ENCODE measurements at places on chromosomes 6 and 20.

- DNase-seq: no peak
These were observed 765 bp downstream of the IRAK1BP1 start for GRCh38 chr6:78868116-78868515.

GRCh38 chr6:111720931-111721496 lies 115.3 kb upstream of the TRAF3IP2 start:
- DNase-seq: no peak

DNA sequence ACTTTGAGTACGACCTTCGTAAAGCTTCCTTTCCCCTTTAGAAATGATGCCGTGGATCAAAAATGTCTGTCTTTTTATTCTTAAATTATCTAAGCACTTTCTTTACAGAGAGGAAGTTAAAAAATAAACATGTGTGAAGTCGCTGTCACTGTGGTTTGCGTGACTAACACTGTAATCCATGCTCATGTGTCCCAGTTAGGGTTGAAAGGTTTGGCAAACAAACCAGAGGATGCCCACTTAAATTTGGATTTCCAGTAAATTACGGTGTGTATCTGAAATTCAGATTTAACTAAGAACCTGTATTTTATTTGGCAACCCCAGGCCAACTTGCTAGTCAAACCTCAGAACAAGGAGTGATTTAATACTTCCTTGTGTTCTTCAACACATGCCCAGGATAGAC lies 21.1 kb downstream of the HLA-DRB1 start:
- no peak for DNase-seq

DNA sequence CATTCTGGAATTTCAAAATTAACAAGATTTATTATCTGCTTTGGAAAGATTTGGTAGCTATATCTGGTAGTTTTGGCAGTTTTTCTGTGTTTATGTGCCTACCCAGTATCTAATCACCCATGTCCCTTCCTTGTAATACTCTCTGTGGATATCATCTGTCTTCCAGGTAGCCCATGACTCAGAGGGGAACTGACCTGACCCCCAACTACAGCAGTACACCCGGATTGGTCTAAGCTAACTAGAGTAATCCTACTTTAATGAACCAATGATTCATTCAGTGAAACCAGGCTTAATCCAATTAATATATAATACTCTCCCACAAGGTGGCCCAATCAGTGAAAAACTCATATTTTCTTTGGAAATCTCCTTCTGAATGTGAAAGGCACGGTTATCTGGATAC lies 295.3 kb upstream of the SULF2 start:
- no peak for DNase-seq

DNA sequence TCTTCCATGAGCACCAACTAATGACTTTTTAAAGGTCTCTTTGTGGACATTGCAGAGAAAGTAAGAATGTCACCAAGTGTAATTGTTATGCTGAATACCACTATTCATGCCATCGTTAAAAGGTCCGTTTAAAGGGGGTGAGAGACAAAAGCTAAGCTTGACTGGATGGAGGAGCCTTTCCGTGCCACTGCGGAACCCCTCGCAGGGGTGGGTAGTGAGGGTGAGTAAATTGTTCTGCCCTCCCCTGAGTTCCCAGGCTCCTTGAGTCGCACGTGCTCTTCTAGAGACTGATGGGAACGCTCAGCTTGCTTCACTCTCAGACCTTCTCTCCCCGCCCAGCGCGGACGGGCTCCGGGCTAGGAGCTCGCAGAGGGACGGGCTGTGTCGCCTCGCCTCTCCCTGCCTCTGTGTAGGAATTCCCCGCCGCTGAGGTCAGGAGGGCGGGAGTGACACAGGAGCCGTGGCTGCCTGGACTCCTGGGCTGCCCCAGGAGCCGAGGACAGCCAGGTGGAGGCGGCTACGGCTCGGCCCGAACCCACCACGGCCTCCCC lies 314.8 kb upstream of the QKI start:
- peak; percentile 31 for DNase-seq

DNA sequence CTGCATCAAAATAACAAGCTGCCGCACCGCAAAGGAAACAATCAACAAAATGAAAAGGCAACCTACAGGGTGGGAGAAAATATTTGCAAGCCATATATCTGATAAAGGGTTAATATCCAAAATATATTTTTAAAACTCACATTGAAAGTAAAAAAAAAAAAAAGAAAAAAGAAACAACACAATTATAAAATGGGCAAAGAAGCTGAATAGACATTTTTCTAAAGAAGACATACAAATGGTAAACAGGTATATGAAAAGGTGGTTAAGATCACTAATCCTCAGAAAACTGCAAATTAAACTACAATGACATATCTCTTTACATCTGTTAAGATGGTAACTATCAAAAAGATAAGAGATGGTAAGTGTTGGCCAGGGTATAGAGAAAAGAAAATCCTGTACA lies 105.4 kb upstream of the LY86 start:
- DNase-seq: no peak

DNA sequence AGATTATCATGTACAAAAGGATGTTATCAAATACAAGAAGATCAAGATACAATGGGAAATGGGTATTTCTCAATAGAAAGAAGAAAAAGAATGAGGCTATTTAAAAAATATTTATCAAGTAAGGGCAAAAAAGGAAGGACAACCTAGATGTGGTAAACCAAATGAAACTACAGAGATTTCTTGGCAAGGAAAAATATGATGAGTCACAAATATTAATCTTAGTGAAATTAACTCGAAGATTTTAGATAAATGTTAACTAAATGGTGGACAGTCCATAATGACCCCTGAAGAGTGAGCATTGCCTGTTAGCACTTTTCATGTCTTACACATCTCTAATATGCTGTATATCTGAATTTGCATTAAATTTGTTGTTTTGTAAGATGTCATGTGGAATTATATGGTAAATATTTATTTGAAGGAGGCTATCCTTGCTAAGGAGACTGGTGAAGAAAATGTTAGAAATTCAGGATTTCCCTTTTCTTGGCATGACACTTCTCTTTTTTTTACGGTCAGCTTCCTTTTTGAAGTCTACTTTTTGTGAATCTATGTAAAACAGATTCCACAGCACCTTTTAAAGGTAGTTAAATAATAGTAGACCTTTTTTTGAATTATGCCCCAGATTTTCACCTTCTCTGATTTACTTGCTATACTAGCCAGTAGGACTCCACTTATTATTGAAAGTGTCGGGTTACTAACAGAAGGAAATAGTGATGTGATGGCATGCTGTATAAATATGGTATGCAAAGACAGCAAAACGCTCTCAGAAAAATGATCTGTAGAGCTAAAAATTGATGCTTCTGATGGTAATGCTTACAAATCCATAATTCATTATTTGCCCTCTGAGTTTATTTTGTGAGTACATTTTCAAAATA lies 120.5 kb downstream of the HIVEP1 start:
- no peak for DNase-seq

DNA sequence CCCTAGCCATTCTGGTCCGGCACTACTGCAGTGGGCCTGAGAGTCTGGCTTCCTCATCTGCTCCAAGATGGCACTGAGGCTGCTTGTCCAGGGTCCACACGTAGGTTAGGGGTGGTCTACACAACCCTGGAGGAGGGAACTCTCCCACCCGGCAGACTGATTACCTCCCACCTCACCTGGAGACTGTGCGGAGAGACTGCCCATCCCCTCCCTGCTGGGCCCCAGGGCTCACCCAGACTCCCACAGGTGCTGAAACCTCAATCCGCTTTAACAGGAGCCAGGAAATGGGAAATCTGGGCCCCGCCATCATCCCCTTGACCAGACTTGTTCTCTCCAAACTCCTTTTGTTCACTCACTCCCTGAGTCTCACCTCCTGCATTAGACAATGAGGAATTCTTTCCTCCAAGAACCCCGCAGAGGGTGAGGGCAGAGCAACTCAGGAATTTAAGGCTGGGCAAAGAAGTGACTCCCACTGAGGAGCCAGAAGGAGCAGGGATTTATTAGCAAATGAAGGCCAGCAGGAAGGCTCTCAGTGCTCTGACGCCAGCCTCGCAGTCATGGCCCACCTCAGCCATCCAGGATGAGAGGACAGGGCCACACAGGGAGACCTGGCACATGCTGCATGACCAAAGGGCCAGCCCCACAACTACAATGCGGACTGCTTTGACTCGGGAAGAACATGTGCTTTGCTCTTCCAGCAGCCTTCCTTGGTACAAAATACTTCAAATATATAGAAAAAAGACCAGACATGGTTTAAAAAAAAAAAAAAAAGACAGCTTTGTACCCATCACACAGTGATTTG lies 53.0 kb downstream of the CDK5RAP1 start:
- no peak for DNase-seq

GRCh38 chr6:81842254-81842653 lies 89.8 kb upstream of the TENT5A start:
- peak; percentile 26 for DNase-seq

- no peak for DNase-seq
These were observed 31.8 kb upstream of the EMILIN3 start for GRCh38 chr20:41398408-41398807.

DNA sequence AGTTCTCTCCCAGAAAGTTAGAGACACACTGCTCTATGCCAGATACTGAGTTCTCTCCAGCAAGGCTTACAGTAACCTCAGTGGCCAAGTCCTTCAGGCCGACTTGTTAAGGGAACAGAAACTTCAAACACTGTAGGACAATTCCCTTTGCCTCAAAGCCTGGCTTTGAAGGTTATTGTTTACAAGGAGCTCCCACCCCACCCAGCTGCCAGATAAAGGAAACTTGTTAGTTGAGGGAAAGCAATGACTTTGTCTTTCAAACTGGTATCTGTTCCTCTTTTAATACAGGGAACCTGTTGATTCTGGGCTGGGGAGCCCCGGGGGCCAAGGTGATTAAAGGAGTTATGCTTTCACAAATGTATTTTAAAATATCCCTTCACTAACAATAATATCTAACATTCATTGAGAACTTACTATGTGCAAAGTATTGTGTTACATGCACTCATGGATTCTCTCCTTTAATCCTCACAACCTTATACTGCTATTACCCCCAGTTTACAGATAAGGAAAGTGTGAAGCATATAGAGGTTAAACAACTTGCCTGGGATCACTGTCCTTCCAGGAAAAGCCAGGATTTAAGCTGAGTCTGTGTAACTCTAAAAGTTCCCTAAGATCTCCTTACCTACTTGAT lies 27.6 kb upstream of the CDKN1A start:
- no peak for DNase-seq

DNA sequence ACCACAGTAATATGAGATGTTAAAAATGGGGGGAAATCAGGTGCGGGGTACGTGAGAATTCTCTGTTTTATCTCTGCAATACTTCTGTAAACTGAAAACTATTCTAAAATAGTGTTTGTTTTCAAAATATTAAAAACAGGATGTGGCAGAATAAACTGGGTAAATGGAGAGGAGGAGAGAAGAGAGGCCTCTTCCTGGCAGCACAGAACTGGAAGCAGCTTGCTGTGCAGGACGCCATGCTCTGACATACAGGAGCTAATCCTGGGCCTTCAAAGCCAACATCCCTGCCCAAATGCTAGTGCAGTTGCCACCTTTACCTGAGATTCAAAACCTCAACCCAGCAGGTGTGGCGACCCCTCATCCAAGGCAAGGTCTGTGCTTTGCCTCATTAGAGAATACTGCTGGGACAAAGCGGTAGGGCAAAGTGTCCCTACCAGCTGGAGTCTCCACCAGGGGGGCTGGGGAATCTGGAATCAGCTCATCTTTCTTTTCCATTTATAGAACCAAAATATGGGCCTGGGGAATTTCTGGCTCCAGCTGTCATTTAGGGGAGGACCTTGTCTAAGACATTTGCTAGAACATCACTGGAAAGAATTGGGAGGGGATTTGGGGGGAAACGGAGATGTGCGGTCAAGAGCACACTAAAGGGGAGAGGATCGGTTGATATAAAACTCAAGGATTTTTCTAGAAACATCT lies 67.3 kb downstream of the SCML4 start:
- DNase-seq: no peak

DNA sequence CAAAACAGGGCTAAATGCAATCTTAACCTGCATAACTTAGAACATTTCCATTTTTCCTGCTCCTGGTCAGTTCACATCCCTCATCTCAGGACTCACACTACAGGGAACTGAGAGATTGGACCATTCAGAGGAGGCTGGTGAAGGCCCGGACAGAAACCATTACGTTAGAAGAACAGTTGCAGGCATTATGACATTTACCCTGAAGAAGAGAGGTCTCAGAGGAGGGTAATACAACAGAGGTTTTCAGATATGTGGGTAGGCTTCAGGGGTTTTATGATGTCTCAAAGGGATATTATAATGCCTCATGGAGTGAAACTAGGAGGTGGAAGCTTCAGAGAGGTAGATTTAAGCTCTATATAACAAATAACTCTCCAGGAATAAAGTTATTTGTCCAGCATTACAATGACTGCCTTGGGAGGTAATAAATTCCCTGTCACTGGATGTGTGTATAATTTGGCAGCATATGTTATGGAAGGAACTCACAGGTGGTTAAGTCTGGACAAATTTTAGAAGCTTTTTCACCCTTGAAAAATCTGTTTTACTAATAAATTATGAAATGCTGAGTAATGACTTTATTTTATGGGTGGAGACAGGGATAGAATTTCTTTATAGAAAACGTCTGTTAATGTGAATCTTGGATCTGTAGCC lies 36.7 kb upstream of the RIPOR2 start:
- DNase-seq: no peak

DNA sequence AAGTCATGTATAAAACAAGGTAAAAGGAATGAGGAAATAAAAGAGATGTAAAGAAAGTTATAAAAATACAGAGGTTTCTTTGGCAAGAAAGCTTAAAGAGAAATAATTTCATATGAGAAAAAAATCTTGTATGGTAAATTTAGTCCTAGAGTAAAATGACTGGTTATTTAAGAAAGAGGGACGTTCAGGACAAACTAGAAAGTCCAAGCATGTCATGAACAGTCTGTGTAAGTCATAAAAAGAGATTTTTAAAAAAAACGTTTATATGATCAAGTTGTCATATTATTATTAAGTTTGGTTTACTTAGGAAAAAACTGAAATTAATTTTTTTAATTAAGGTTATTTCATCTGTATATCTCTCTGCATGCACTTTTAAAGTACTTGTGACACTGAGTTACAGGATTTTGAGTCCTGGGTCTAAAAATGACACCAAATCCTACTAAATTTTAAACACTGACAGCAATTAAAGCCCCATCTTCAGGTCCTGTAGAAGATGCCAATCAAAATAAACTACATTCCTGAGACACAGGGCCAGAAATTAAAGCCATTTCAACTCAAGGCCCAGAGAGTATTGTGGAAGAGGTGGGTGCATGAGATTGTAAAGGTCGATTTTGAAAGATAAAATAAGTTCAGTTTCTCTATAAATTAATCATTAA lies 62.4 kb downstream of the AGPAT4 start:
- no peak for DNase-seq

- no peak for DNase-seq
These were observed 13.7 kb upstream of the SLC22A16 start for GRCh38 chr6:110490110-110490509.

- no peak for DNase-seq
These were observed 6.3 kb downstream of the OSER1 start for GRCh38 chr20:44204156-44204831.

DNA sequence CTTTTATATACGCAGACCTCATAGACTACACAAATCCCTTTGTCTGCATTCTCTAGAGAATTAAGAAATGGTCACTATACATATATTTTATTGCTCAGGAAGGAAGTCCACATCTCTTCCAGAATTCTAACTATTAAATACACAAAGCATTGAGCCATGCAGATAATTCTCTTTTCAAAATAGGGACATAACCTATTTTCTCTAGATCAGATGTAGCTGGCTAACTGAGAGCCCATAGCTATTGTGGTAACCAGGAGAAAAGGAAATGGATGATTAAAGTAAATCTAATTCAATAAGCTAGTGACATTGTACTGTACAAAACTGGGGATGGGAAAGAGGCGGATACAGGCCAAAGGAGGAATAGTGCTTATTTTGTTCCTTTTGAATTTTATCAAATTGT lies 137.2 kb downstream of the BACH2 start:
- DNase-seq: no peak

All from spinal cord (tissue), 10 donors.